Germinal center (tissue), 1 donor: ENCODE measurements at places on chromosomes 11 and 22.
A peak's percentile ranks its signal among the peaks of the same experiment; 100 is the strongest.

DNA sequence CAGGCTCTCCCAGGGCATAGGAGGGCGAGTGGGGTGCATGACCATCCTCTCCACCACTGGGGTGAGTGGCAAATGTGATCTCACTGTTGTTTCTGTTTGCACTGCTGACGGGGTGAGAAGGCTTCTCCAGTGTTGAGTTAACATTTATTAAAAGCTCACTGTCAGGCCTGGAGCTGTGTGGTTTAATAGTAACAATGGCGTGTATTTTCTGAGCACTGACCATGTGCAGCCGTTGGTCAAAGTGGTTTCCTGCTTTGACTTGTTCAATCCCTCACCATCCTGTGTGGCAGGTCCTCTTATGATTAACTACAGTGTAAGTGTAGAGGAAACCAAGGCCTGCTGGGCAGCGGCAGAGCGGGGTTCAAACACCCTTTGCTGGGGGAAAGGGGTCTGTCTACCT is 4.4 kb downstream of the A4GALT start:
- no peak for DNase-seq

- DNase-seq: no peak
Observed at GRCh38 chr11:76596652-76597051, 73.9 kb downstream of the LRRC32 start.

- DNase-seq: no peak
Observed at GRCh38 chr11:36121054-36121453, 168.2 kb downstream of the COMMD9 start.

GRCh38 chr22:23080613-23081290 is 10.4 kb downstream of the GNAZ start:
- DNase-seq: no peak

DNA sequence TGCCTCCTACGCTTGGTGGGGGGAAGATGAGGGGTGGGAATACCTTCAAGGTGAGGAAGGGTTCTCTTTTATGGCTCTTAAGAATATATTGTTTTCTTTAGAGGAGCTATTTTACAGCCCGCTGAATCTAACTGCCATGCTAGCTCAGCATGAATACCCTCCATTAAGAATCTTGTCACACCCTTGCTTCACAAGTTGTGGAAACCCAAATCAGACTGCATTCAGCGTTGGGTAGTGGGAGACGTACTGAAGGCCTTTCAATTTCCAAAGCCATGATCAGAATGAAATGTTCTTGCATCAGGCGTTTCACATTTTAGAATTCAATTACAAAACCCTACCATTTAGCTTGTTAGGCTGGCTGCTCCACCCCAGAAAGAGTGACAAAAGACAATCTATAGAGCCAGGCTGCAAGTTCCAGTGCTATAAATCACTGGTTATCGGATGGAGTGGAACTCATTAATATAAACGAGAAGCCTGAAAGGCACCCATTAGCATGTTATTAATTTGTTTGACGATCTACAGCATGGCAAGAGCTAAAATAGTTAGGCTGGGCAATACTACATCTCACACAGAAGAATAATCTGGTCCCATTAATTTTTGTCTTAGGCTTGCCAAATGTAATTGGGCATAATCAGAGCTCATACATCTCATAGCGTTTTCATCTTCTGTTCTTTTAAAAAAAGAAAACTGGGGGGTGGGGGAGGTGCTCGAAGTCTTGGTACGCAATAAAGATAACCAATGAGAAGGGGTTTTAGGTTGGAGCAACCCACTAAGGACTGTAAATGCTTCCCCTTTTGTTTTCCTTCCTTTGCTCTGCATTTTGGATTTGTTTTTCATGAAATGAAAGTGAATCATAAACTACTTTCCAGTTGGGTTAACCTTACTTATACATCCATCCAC is 57.5 kb downstream of the ABTB2 start:
- peak; percentile 26 for DNase-seq

- no peak for DNase-seq
Observed at GRCh38 chr11:87193756-87194470, 156.2 kb downstream of the TMEM135 start.
